ENCODE measurements at places on chromosomes 4 and X. TPM values are rescaled to one million over a fixed set of nuclear protein-coding genes. Genes with fewer than 3 reads are reported as not detected.

GRCh38 chrX:118665204-118665603, 62.2 kb upstream of the IL13RA1 start:
- DNase-seq = no peak

NAP1L2 gene
- 8.6 TPM for total RNA-seq

GRCh38 chrX:134369576-134369975, 90.4 kb upstream of the HPRT1 start:
- no peak for DNase-seq

GRCh38 chr4:158428242-158428641, 93.4 kb upstream of the RXFP1 start:
- peak; percentile 4 for DNase-seq

All from PC-3 (cell line).